ENCODE measurements at places on chromosomes 7 and 10. TPM values are rescaled to one million over a fixed set of nuclear protein-coding genes. Genes with fewer than 3 reads are reported as not detected.

DNA sequence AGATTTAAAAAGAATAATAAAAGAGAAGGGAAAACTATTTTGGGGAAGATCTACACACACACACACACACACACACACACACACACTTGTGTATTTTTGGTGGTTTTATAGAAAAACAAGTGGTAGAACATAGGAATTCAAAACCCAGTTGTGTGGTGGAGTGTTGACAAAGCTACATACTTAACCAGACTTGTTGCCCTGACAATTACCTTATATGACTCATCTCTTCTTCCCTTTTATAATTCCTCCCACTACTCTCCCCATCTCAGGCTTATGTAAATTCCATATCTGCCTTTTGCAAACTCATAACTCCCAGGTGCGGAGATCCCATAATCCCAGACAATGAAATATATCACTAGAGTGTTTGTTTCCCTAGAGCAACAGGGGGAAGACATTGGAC, 873.7 kb downstream of the NXPH1 start:
- no peak for DNase-seq

- no peak for DNase-seq
These were observed 233.0 kb downstream of the DNAJB9 start for GRCh38 chr7:108802650-108803049.

The CTTNBP2 gene
- total RNA-seq = 3.9 TPM

The CHAT gene
- not detected for total RNA-seq

- peak; percentile 93 for DNase-seq
These were observed 27.0 kb downstream of the ZNF438 start for GRCh38 chr10:31004611-31005193.

- DNase-seq = no peak
These were observed 12.9 kb downstream of the JCAD start for GRCh38 chr10:30046476-30046875.

GRCh38 chr10:23994459-23995046, 214.4 kb upstream of the KIAA1217 start:
- peak; percentile 70 for DNase-seq

DNA sequence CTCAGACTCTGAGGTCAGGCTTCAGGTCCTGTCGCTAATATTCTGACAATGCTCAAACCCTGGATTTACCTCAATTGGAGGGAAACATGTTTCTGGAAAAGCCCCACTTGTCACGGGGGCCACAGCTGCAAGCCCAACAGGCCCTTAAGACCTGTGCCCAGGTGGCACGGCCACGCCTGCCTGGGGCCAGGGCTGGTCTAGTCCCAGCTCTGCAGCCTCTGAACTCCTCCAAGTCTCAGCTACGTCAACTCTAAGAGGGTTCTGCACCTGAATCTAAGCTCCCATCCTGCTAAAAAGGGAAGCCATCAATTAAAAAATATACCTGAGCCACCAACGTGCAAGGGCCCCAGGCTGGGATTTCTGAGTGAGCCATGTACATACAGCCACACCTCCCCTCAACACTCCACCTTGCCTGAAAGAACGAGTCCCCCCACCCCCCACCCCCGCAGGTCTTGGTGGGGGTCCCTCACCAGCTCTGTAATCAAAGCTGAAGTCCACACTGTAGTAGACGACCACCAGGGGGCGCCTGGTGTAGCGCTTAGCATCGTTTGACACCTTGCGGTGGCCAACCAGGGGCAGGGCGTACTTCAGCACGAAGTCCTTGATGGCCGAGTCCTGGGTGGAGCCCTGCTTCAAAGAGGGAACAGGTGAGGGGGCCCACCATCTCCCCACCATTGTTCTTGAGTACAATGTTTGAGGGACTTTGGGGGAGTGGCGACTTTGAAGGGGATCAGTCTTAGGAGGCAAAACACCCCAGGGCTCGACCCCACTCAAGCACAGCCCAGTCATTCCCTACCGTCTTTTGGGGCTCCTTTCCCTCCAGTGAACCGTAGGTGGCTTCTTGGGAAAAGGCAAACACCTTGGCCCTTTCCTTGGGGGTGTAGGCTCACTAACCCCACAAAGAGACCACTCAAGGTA, 22.6 kb downstream of the PDIA4 start:
- peak; percentile 73 for DNase-seq

DNA sequence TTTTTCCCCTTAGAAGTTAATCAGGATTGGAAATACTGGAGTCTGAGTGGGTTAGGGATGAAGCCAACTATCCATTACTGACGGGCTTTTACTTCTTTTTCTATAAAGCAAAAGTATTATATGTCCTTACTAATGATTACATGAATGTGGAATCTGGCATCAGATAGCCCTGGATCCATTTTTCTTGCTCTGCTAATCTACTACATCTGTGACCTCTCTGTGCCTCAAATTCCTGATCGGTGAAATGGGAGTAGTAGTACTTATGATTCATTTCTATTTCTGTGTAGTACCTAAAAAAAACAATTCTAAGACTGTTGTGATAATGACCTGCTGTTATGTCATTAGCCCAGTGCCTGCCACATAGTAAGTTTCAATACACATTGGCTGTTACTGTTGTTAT, 621.6 kb downstream of the SORCS3 start:
- DNase-seq = peak; percentile 51

- DNase-seq = no peak
These were observed 136.6 kb downstream of the REEP3 start for GRCh38 chr10:63657761-63658160.

DNA sequence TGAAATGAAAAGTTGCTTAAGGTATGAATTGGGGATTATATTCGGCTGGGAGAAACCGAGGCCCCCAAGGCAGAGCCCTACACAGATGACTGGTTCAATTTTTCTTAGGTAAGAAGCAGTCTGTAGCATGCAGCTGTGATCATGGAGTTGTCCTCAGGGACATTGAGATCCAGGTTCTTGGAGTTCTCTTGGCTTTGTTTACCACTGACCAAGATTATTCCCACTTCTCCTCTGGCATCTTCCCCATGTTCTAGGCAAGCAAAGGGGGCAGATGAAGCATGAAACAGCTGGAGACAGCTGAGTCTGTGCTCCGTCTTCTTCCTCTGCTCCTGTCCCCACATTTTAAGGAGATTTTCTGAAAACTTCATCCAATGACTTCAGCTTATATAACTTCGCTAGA, 129.5 kb upstream of the BMPER start:
- DNase-seq = no peak

The LIPK gene
- total RNA-seq = not detected

DNA sequence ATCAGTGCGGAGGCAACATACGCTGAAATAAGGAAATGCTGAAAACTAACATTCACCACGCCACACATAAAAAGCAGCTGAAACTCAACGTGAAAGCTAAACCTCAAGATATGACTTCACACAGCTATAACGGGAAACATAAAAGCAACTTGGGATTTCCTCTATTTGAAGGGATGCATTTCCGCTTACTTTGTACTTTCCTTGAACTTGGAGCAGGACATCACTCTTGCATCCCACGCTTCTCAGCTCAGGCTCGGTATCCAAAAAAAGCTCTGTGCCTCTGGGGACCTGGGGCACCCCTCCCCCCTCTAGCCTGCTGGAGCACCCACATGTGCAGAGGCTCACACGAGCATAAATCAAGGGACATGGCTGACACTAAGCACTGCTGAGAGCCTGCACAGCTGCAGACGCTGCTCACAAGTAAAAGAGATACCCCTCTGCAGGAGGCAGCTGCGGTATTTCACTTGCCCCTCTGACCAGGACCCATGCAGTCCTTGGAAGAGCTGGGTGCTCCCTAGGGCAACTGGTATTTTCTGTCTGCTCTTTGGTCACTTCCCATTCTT, 34.2 kb downstream of the PARD3 start:
- peak; percentile 68 for DNase-seq

DNA sequence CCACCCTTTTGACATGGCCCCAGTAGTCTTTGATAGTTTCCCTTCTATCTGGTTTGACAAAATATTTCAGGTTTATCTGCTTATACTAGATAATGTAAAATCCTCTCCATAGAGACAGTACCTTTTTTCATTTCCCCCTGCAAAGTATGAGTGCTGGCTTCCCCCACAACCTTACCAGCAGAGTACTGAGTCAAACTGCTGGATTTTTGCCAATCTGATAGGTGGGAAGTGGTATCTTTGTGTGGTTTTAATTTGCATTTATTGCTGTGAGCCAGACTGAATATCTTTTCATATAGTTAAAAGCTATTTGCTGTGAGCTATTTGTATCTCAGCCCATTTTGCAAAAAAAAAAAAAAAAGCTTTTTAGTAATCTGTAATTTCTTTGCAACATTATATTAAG, 32.1 kb upstream of the HECTD2 start:
- DNase-seq = peak; percentile 56

DNA sequence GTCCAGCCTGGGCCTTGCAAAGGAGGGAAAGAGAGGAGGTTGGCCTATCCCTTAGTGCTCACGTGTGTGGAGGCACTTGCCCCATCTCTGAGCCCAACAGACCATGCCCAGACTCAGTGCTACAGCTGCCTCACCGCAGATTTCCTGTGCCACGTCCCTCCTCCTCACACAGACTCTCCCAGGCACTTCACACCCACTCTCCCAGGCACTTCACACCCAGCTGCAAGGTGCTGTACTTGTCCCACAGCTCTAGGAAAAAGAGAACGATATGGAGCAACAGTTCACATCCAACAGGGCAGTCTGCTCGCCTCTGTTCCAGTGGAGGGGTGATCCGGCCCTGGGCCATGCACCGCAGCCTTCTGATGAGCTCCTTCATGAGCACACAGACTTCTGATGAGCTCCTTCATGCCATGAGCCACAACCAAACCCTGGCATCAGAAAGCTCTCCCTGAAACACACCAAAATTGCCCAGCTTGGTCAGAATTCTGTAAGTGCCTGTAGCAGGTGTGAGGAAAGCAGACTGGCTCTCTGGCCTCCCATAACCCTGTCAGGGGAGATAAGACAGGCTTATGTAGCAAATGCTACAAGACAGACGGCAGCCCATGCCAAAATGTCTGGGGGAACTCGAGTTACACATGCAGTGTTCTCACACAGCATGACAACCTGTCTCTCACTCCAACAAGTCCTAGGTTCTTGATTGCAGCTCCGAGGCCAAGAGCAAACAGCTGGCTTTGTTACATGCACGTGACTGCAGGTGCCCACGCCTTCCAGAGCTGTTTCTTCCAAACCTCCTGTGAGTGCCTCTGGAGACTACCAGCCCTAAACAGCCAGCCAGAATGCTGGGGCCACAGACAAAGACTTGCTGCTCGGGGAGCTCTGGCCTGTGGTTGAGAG, 348.5 kb downstream of the GRID1 start:
- DNase-seq = no peak

The HIBADH gene
- 126 TPM for total RNA-seq

GRCh38 chr10:44993922-44994751, 6.6 kb upstream of the ZNF22 start:
- DNase-seq = peak; percentile 87

GRCh38 chr7:80624763-80625162, 13.7 kb upstream of the CD36 start:
- DNase-seq = no peak

The ZNF503 gene
- 29.8 TPM for total RNA-seq

DNA sequence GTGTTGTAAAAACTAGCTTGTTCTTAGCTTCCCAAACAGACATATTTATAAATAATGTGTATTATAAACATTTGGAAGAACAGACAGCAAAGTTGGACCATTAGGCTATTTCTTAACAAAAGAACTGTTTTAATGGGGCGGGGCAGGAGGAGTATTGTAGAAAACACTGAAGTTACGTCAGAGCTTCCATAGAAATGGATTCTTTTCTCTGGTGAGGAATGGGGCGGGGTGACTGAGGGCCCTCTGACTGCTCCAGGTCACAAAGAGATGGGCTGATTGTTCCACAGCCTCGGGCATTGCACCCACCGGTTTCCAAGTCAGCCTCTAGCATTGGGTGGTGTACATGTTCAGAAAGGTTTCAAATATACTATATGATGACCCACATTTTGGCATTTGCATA, 36.8 kb upstream of the ADAM12 start:
- DNase-seq = no peak

DNA sequence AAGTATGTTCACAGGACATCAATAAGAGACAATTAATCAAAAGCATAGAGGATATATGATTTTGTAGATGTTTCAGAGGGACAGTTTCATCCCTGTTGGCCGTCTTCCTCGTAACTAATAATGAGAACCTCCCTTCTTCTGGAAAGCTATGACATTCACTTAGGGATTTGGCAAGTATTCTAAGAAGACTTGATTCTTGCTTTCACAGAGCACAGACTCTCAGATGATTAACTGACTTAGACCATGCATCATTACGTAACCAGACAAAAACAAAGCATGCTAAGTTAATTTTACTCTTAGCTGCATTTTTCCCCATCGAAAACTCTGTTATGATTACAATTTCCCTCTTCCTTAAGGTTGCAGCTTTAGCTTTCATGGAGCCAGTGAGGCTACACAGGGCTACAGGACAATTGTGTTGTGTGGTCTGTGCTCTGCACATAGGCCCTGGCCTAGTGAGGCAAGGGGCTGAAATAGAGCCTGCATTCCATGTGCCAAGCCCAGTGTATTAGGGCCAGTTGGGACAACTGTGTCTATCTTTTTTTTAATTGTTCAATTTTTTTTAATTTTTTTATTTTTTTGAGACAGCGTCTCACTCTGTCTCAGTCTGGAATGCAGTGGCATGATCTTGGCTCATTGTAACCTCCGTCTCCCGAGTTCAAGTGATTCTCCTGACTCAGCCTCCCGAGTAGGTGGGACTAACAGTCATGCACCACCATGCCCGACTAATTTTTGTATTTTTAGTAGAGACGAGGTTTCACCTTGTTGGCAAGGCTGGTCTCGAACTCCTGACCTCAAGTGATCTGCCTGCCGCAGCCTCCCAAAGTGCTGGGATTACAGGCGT, 105.3 kb downstream of the PLXDC2 start:
- DNase-seq = peak; percentile 85

- peak; percentile 93 for DNase-seq
These were observed 154.9 kb upstream of the TMEM72 start for GRCh38 chr10:44756216-44756615.

- peak; percentile 73 for DNase-seq
These were observed 1.3 kb downstream of the STK17A start for GRCh38 chr7:43584195-43584586.

DNA sequence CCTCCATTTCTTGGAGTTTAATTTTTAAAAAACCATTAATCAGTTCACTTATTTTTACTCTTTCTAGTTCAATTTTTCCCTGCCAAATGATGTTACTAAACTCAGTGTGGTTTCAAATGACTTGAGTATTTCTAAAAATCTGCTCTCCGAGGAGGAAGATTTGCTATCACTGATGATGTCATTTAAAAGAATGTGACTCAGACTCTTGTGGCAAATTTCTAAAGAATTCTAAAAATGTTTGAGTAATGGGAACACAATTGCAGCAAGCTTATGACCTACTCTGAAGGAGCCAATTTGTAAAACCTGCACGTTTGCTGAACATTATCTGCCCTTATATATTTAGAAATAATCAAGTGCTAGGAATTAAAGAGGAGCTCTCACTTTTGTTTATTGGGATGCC, 88.6 kb downstream of the SPAG6 start:
- peak; percentile 94 for DNase-seq
